Right ventricle myocardium superior (tissue), 1 donor: ENCODE measurements at places on chromosomes 3 and 15. TPM values are rescaled to one million over a fixed set of nuclear protein-coding genes. Genes with fewer than 3 reads are reported as not detected.

GRCh38 chr15:71807691-71808091 is 2.7 kb upstream of the NR2E3 start:
- no peak for DNase-seq

- DNase-seq = no peak
Measured at GRCh38 chr3:23796518-23796917, 9.2 kb upstream of the UBE2E1 start.

DNA sequence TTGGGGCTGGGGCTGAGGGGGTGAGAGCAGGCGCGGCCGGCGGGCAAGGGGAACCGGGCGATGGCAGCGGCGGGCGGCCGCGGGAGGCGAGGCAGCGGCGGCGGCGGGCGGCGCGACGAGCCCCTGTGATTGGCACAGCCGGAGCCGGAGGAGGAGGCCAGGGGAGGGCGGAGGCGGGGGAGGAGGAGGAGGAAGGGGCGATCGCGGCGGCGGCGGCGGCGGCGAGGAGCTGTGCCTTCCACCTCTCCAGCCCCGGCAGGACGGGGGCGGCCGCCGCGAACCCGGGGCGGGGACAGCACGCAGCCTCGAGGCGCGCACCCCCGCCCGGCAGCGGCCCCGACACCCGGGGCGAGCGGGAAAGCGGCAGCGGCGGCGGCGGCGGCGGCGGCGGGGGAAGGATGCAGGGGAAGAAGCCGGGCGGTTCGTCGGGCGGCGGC is at the start of gene SLCO3A1:
TSS of gene SLCO3A1 (plus strand) at position 198 of the 437 bp plus-strand sequence.
- peak; percentile 91 for DNase-seq

GRCh38 chr3:194745422-194746184 is 59.9 kb downstream of the FAM43A start:
- DNase-seq = no peak

DNA sequence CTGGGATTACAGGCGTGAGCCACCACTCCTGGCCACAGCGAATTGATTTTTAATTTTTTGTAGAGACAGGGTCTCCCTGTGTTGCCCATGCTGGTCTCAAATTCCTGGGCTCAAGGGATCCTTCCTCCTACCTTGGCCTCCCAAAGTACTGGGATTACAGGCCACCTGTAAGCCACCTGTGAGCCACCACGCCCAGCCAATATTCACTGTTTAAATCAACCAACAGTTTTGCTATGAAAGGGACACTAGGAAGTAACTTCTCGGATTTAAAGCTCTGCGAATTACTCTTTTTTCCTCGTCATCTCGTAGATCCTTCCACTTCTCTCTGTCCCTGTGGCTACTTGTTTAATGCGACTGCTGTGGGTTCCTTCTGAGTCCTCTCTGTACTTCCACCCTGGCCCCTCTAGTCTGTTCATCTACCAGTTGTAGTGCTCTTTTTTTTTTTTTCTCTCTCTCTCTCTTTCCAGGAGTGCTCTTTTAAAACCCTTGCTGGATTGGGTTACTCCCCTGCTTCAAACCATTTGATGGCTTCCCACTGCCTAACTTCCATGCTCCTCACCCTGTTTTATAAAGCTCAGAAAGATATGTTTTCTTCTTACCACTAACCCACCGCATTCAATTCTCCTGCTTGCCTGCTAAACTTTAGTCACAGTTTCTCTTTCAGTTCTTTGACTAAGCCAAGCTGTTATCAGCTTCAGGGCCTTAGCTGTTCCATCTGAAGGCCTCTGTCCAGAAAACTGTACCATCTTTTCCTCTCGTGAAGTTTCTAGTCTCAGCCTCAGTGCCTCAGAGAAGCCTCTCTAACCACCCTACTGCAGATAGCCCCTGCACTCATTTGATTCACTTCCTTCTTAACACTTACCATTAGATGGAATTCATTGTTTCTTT is 12.4 kb downstream of the RTF1 start:
- no peak for DNase-seq

DNA sequence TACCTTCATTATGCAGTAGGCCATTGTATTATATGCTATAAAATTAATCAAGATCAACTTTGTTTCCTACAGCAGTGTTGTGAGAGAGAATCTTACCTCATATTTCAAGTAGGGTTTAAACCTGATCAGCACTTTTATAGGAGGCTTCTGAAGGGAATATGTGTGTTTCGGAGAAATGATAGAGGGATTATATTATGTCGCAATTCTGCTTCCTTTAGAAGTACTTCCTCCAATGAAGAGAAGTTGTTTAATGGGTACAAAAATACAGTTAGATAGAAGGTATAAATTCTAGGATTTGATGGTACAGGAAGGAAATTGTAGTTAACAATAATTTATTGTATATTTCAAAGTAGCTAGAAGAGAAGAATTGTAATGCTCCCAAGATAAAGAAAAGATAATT is 54.9 kb downstream of the NSUN3 start:
- DNase-seq = no peak

EOMES gene
- 0.08 TPM for total RNA-seq

ASB14 gene
- total RNA-seq = 13.4 TPM

GRAMD1C gene
- 1.1 TPM for total RNA-seq

DNA sequence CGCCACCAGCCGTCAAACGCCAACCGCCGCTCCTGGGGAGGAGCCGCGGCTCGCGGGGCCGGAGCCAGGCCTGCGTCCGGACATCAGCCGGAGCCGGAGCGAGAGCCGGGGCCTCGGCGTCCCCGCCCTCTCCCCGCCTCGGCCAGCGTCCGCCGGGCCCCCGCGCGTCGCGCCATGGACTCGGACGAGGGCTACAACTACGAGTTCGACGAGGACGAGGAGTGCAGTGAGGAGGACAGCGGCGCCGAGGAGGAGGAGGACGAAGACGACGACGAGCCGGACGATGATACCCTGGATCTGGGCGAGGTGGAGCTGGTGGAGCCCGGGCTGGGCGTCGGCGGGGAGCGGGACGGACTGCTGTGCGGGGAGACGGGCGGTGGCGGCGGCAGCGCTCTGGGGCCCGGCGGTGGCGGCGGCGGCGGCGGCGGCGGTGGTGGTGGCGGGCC is 359 bp downstream of the ARIH1 start:
- DNase-seq = no peak

DNA sequence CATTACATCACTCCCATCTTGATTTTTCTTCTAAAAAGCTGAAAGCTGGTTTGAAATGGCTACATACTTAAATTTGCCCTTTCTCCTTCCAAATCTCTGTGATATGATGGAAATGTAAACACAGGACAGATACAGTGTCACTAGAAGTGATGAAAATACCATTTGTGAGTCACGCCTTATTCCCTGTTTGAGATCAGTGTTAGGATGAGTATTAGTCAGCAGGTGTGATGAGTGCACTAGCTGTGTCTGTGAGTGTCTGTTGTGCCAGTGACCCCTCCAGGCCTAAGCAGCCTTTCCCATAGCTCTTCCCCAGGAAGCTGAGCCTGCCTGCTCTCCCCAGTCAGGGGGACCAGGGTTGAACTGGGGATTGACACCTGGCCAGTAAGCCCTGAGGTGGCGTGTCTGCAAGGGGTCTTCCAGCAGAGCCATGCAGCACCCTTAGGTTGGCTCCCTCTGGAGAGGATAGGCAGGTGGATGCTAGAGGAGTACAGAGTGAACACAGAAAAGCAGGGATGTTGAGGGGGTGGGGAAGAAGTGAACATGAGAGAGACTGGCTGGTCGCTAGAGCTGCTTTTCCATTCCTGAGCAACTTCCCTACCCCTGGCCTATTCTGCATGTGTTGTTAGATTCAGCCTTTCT is 92.0 kb downstream of the PDE8A start:
- DNase-seq = no peak

- no peak for DNase-seq
Measured at GRCh38 chr15:77540312-77541060, 92.2 kb downstream of the LINGO1 start.

GRCh38 chr3:116863822-116864589 is 154.4 kb downstream of the TUSC7 start:
- no peak for DNase-seq

CKMT1A gene
- total RNA-seq = not detected

PIK3CA gene
- 18.1 TPM for total RNA-seq

DNA sequence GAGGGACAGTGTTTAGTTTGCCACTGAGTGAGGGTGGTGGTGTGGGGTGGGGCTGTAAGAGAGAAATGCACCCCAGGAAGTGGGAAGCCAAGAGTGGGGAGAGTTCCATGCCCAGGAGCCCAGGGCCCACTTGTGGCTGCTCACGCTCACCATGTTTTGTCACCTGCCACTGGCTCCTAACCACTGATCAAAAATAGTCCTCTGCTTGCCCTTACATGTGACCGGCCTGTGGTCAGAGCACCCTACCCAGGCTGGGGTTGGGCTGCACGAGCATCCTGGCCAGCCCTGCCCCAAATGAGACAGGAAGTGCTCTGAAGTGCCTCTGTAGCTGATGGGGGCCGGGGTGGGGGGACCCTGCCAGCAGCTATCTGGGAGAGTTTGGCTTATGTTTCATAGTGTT is 216.3 kb downstream of the RPLP1 start:
- no peak for DNase-seq

CCRL2 gene
- total RNA-seq = 1.1 TPM

TGM5 gene
- not detected for total RNA-seq

DNA sequence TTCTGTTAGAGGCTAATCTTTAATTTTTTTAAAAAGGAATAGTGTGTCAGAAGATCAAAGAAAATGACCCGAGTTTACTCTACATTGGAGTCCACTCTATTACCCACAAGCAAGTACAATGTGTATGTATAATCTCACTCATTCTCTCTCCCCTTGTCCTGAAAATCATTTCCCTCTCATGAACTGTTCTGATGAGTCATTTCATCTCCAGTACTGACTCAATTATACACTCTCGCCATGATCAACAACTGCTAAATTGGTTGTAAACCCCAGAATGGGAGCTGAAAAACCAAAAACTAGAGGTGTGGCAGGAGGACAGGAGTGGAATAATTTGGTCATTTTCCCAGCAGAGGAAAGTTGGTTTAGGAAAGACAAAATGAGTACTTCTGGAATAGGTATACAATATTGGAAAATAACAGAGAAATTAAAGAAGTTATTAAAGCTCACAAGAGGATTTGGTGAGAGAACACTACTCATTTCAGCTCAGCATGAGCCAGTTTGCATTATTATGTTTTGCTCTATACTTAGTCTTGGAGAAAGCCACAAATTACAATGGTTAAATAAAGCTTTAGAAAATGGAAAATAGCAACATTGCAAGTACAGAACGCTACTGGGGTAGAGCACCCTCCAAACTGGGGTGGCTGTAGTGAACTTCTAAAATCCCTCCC is 144.3 kb upstream of the PFN2 start:
- DNase-seq = no peak

GPR27 gene
- 3.7 TPM for total RNA-seq

DNA sequence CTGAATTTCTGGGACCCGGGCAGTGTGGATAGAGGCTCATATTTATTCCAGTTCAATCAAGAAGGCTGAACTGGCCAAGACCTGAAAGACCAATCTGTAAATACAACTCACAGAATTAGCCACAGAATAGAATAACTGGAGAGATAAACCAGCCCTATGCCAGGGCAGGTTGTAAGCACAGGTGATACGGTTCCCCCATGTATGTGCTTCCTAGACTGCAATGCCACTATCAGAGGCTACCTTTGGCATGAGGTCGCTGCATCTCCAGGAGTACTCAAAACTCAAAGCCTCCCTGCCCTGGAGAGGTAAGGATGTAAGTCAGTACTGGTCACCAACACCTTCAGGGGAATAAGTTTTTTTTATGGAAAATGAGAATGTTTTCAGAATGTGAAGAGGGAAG is 235.5 kb downstream of the NR1D2 start:
- no peak for DNase-seq

MEX3B gene
- 3.5 TPM for total RNA-seq

- DNase-seq = no peak
Measured at GRCh38 chr3:50296721-50297383, 2.4 kb downstream of the HYAL3 start.

GRCh38 chr15:51837792-51838251 is 8.4 kb downstream of the TMOD3 start:
- DNase-seq = no peak

- no peak for DNase-seq
Measured at GRCh38 chr3:170985304-170985703, 41.2 kb downstream of the SLC2A2 start.

DNA sequence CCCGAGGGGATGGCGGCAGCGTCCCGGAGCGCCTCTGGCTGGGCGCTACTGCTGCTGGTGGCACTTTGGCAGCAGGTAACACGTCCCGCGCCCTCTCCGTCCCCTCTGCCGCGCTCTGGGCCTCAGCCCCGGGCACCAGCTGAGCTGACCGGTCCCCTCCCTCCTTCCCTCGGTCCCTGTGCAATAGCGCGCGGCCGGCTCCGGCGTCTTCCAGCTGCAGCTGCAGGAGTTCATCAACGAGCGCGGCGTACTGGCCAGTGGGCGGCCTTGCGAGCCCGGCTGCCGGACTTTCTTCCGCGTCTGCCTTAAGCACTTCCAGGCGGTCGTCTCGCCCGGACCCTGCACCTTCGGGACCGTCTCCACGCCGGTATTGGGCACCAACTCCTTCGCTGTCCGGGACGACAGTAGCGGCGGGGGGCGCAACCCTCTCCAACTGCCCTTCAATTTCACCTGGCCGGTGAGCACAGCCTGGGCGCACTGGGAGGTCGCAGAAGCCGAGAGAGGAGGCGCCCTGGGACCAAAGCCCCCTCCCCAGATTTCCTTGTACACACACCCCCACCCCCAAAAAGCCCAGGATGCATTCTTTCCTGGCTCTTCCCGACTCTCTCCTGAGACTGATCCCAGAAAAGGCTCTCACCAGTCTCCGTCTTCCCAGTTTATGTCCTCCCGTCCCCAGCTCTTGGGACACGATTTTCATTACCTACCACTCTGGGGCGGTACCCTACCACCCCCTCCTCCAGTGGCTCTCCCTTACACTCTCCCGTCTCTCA is 705 bp downstream of the DLL4 start:
- peak; percentile 74 for DNase-seq

DNA sequence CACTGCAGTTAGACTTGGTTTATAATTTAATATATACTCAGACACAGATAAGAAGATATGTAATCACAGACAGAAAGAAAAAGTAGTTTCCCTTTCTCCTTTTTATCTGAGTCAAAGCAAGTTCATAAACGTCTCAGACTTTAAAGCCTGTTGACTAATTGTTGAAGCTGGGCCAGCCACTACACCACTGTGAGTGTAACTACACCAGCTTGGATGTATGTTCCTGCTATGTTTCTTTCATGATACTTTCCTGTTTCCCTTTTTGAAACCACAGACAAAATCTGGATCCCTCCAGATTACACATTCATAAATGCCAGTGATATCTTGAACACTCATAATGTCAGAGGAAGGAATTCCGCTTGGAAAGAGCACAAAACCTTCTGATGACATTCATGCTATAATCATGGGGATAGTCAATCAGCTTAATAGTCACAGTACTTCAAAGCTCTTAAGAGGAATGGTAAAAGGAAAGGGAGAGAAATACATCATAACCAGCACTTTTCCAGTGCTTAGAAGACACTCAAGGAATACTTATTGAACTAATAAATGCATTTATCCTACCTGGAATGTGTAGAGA is 32.0 kb downstream of the KCNMB2 start:
- no peak for DNase-seq

DNA sequence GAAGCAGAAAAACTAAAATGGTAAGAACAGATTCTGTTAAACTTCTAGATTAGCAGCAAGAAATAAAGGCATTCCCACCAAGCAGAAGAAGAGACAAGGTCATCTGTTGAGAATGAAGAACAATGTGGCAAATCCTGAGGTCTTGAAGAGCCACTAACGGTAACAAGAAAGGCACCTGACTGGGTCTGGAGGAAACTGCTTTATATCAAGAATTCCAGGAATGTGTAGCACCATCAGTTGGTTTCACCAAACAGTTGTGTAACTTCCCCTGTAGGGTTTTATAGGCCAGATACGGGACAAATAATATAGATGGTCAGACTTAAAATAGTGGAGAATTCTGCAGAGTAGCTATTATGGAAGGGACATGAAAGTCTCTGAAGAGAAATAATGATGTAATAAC is 57.3 kb downstream of the ACAP2 start:
- DNase-seq = no peak

GRCh38 chr15:93524432-93524831 is 435.4 kb upstream of the RGMA start:
- DNase-seq = no peak
